ENCODE measurements at places on chromosomes 6 and 20.
A peak's percentile ranks its signal among the peaks of the same experiment; 100 is the strongest.

GRCh38 chr6:4316867-4317400, 181.6 kb upstream of the ECI2 start:
- no peak for DNase-seq

DNA sequence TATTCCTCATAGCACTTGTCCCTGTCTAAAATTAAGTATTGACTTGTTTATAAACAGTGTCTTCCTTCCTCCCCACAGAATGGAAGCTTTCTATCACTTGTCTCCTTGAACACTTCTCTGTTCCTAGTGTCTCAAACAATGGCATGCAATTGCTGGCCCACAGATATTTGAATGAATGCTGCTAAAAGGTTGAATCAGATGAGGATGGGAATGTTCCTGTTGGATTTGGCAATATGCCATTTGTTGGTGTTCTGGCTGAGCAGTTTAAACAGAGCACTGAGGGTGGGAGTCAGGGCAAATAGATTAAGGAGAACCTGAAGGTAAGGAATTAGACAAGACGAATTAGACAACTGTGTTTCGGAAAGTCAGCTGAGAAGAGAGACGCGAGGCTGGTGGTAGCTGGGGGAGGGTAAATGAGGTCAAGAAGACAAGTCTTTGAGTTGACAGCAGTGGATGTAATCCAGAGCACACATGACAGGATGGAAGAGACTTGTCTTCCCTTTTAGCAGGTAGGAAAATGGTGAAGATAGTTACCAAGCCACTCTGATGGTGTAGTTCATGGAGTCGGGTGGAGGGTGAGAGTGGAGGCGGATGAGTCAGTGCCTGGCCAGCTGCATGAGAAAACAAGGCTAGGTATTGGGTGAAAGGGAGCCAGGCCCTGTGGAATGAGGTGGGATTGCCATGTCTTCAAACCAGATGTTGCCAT, 58.3 kb upstream of the GNRH2 start:
- DNase-seq, result no peak

GRCh38 chr6:111823831-111824607, 49.2 kb downstream of the FYN start:
- DNase-seq, result no peak

DNA sequence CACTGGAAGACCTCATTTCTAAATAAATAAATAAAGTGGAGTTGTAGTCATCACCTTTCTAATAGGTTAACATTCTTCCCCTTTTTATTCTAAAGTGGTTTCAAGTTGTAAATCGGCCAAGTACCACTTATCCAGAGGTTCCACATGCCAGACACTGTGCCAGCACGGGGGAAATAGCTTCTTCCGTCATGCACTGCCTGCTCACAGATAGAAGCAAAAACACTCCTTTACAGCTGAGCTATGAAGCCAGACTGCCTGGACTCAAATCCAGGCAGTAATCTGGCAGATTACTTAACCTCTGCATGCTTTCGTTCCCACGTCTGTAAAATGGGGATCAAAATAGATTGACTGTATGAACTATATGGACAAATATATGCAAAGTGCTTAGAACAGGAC, 17.2 kb upstream of the SCML4 start:
- DNase-seq, result no peak

DNA sequence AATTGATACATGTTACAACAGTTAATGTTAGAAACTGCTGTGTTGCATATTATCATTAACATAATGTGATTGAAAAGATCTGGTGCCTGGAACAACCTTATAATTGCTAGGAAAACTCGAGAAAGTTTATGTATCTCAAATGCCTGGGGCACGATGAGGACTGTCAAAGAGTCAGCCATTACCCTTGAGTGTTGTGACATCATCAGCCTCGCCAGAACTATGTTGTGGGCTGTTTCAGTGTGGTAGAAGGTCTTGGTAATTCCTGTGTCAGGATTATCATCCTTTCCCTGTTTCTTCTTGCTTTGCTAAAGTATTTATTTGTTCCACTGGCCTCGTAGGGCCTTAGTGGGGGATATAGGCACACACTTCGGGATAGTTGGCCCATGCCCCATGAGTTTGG, 185.1 kb downstream of the DTNBP1 start:
- no peak for DNase-seq

GRCh38 chr6:116115781-116116180, 10.2 kb downstream of the COL10A1 start:
- DNase-seq, result no peak

DNA sequence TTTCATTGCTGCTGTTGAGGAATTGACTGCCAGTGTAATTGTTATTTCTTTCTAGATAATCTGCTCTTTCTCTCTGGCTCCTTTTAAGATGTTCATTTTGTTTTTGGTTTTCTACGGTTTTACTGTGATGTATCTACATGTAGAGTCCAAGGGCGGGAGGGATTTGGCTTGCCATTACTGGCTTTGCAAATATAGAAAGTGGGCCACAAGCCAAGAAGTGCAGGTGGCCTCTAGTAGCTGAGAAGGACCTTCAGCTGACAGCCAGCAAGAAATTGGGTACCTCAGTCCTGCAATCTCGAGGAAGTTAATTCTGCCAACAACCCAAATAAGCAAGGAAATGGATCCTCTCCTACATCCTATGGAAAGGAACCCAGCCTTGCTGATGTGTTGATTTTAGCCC, 42.8 kb upstream of the GLP1R start:
- no peak for DNase-seq

DNA sequence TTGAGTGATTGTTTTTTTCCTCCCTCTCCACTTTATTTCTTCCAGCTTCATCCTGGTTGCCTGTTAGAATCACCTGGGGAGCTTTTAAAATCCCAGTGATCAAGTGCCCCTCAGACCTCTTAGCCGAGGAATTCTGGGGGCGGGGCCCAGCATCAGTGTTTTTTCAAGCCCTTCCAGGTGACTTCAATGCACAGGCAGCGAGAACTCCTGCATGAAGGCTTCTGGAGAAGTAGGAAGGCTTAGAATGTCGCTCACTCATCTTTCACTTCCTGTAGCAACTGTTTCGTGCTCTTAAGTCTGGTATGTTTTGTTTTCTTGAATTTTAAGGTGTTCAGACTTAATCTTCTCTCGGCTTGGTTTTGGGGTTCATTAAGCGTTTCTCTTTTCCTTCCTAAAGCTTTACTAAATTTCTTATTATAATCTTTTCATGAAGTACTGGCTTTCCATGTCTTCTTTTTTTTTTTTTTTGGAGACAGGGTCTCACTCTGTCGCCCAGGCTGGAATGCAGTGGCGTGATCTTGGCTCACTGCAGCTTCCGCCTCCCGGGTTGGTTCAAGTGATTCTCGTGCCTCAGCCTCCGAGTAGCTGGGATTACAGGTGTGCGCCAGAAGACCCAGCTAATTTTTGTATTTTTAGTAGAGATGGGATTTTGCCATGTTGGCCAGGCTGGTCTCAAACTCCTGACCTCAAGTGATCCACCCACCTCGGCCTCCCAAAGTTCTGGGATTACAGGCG, 30.9 kb upstream of the TULP1 start:
- no peak for DNase-seq

GRCh38 chr6:125325586-125325985, 23.8 kb upstream of the HDDC2 start:
- no peak for DNase-seq

GRCh38 chr20:58853466-58853865, 950 bp downstream of the GNAS start:
- DNase-seq, result no peak

- no peak for DNase-seq
Observed at GRCh38 chr6:82924799-82925535, 140.7 kb downstream of the UBE3D start.

DNA sequence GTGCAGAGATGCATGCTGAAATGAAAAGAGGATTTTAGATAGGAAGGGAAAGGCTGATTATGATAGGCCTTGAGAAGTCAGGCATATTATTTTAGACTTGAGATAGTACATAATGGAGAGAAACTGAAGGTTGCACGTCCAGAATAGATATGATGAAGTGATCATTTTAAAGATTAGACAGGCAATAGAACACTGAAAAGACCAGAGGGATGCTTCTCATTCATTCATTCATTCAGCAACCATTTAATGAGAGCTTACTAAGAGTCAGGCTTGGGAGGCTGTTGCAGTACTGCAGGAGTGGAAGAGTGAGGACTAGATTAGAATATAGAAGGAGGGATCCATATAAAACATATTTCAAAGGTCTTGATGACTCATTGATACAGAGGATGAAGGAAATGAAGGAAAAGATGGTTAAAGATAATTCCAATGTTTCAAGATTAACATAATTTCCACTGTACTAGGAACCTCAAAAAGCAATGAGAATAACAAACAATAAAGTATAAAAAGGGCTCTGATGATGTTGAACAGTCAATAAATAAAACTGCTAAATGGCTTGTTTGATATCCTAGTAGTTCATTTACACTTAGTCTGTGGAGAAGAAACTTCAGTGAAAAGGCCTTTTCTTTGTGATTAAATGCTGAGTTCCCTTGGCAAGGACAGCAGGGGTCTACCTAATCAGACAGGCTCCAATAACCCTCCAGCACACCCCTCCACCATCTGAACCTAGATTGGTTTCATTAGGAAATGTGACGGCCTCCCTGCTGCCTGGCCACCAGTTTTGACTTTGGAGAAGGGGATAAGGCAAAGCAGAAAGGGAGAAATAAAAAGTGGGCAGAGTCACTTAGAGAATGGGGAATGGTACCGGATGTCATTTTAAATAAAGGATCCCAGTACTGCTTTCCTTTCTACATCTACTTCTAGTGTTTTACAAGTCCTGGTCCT, 5.3 kb upstream of the FBXO9 start:
- no peak for DNase-seq

GRCh38 chr20:59004763-59005522, 2.1 kb downstream of the CTSZ start:
- no peak for DNase-seq

- no peak for DNase-seq
Observed at GRCh38 chr6:130467146-130468050, 101.6 kb downstream of the TMEM200A start.

- no peak for DNase-seq
Observed at GRCh38 chr6:42692137-42692911, 30.1 kb downstream of the PRPH2 start.

DNA sequence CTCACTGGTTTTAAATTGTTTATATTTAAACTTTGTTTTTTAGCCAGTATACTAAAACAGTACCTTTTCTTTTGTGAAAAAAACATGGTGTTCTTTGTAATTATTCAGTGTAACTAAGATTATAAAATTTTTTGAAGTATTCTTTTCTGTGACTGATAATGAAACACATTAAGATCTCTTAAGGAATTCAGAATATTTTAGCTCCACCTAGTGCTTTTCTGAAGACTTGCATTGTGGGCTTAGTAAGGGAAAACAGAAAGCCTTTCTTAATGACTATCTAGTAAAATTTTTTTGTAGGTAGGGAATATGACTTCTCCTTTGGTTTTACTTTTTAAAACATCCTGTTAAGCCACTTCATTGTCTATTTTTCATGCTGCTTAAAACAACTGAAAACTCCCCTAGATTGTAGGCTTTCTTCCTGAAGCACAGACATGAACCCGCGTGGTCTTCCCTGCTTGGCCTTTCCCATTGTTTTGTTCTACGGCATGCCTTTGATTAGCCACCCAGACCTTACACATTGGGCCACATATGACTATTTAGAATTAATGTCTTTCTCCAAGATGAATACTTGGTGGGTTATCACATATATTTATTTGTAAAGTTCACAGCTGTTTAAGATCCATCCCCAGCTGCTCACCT, 72.1 kb downstream of the AFDN start:
- DNase-seq, result peak; percentile 64

DNA sequence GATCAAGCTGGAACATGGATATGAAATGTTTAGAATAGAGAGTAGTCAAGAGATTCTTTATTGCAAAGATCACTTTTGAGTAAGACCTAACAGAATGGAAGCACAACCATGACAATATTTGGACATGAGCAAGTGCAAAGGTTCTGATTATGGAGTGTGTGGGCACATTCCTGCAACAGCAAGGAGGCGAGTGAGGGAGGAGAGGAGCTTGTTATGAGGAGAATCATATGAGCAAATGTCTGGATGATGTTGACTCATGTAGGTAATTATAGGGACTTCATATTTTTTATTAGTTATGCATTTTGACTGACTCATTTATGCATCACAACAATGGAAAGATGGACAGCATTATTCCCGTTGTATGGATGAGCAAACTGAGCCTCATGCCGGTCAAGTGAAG, 100.8 kb upstream of the SLC35B3 start:
- no peak for DNase-seq

DNA sequence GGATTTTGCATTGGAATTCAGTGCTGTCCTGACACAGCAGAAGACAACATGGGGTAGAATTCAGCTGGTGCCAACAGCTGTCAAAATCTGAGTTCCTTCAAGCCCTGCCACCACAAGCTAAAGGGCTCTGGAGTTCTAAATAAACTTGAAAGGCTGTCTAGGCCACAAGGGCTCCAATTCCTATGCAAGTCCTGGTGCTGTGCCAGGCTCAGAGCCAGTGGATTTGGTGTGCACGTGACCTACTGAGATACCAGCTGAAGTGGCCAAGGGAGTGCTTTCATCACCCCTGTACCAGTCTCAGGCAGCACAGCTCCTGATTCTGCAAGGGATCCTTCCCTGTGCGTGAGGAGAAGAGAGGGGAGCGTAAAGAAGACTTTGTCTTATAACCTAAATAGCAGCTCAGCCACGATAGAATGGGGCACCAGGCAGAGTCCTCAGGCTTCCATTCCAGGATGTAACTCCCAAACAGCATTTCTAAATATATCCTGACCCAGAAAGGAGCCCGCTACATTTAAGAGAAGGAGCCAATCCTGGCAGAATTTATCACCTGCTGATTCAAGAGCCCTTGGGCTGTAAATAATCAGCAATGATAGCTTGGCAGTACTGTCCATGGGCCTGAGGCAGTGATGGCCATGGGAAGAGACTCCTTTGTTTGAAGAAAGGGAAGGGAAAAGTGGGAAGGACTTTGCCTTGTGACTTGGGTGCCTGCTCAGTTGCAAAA, 881.2 kb upstream of the EPHA7 start:
- DNase-seq, result no peak

DNA sequence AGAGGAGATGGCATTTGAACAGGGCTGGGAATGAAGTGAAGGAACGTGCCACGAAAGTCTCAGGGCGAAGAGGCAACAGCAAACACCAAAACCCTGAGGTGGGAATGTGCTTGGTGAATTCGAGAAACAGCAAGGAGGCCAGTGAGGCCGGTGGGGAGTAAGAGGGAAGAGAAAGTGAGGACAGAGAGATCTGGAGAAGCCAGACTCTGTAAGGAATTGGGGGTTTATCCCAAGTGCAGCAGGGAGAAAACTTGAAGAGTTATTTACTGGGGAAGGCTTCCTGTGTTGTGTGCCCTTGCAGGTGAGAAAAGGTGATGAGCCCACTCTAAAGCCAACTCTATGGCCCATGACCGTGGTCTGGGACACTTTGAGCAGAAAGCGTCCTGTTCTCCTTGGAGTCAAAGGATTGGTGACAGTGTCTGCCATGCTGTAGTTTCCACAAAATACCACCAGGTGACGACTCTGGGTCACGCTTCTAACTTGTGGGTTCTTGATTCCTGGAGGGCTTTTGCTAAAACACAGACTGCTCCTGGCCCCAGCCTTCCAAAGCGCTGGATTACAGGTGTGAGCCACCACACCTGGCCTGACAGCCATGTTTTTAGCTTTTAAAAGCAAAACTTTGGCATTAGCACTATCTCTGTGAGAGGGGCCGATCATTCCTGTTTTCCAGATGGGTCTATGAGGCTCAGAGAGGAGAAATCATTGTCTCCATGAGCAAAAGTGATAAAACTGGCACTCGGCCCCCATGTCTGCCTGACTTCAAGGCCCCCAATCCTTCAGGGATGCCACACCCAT, 18.0 kb upstream of the CSNK2A1 start:
- DNase-seq, result peak; percentile 89

All from NCI-H524 (cell line).